GM12892 (cell line): ENCODE measurements at places on chromosomes 3 and 15.

GRCh38 chr3:50672656-50673055, 2.1 kb upstream of the DOCK3 start:
- DNase-seq, result no peak

- DNase-seq, result no peak
These were observed 10.7 kb downstream of the AQP9 start for GRCh38 chr15:58148633-58149445.

GRCh38 chr3:31142543-31142942, 248.1 kb upstream of the GADL1 start:
- no peak for DNase-seq

- no peak for DNase-seq
These were observed 35.8 kb upstream of the BCL2L10 start for GRCh38 chr15:52148403-52148802.

DNA sequence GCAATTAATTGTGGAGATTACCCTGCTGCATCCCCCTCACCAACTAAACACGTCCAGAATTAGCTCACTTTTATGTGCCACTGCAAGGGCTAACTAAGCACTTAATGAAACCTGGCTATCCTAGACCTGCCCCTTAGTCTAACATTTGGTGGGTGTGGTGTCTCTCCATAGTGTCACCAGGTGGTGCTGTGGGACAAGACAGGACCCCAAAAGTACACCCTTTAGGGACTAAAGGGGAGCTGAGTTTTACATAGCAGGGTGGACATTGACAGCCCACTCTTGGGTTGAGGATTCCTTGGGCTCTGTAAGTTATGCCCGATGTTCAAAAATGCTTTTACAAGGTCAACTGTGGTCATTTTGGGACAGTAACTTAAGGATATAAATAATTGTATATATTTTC, 5.7 kb downstream of the DUT start:
- no peak for DNase-seq

DNA sequence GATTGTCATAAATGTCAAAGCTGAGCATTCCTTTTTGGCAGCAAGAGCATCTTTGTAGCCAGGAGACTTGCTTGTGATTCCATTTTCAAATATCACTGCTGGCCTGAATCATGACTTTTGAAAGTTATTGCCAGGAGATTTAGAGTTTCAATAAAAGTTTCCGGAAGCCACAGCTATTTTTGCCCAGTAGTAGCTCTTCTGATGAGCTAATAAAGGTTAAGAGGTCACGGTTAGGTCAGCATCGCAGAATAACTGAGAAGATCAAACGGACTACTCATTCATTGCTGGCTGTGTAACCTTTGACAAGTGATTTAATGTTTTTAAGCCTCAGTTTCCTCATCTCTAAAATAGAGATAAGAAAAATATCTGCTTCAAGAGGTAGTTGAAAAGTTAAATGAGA, 105.1 kb upstream of the ETV5 start:
- no peak for DNase-seq

DNA sequence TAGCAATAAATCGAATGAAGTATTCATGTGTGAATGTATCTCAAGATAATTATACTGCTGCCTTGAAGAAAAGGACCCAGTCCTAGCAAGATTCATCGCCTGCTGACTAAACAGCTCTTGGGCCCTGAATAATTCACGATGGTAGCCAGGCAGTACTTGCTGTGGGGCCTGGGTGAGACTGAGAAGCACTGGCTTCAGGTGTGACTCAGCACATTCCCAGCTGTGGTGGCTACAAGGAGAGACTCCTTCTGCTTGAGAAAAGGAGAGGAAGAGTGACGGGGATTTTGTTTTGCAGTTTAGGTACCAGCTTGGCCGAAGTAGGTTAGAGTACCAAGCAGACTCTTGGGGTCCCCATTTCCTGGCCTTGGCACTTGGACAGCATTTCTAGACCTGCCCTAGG, 47.6 kb upstream of the CD200R1L start:
- DNase-seq, result no peak
